ENCODE measurements at places on chromosomes 6 and 20.

- DNase-seq, result no peak
Measured at GRCh38 chr6:43454290-43454695, 1.1 kb downstream of the DLK2 start.

GRCh38 chr20:45462711-45463509 is 6.6 kb upstream of the WFDC2 start:
- DNase-seq, result no peak

GRCh38 chr20:33824852-33825251 is 13.7 kb downstream of the CHMP4B start:
- DNase-seq, result no peak

- peak; percentile 56 for DNase-seq
Measured at GRCh38 chr6:127120787-127121636, 2.5 kb downstream of the RSPO3 start.

GRCh38 chr6:38306931-38307330 is 332.8 kb downstream of the BTBD9 start:
- no peak for DNase-seq

- no peak for DNase-seq
Measured at GRCh38 chr20:63361519-63362435, 628 bp upstream of the CHRNA4 start.

- no peak for DNase-seq
Measured at GRCh38 chr20:24656391-24656790, 187.0 kb downstream of the SYNDIG1 start.

DNA sequence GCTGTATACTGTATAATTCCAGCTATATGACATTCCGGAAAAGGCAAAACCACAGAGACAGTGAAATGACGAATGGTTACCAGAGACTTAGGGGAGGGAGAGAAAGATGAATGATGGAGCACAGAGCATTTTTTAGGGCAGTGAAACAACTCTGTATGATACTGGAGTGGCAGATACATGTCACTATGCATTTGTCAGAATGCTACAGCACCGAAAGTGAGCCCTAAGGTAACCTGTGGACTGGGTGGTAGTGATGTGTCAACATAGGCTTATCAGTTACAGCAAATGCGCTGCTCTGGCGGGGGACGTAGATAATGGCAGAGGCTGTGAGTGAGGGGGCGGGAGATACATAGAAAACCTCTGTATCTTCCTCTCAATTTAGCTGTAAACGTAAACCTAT is 201.3 kb upstream of the SSTR4 start:
- no peak for DNase-seq

GRCh38 chr6:37812841-37813240 is 6.7 kb upstream of the ZFAND3 start:
- DNase-seq, result no peak

- DNase-seq, result no peak
Measured at GRCh38 chr6:84766118-84766798, 1.9 kb upstream of the TBX18 start.

- DNase-seq, result no peak
Measured at GRCh38 chr6:163728442-163729126, 314.1 kb downstream of the QKI start.

DNA sequence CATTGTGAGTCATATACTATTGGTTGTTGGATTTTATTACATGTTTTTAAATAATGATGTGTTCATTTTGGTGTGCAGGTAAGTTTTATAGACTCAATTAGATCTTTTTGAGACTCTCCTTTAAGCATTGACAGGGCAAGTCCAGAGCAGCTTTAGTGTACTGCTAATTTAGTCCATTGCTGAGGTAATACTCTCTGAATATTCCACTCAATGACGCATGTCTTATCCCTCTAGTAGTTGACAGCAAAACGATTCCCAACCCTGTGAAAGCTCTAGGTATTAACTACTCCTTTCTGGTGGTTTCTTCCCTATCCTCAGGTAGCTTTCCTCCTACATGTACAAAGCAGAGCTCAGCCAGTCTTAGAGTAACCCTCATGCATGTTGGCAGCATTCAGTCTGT is 373.5 kb upstream of the MAP3K7 start:
- no peak for DNase-seq

DNA sequence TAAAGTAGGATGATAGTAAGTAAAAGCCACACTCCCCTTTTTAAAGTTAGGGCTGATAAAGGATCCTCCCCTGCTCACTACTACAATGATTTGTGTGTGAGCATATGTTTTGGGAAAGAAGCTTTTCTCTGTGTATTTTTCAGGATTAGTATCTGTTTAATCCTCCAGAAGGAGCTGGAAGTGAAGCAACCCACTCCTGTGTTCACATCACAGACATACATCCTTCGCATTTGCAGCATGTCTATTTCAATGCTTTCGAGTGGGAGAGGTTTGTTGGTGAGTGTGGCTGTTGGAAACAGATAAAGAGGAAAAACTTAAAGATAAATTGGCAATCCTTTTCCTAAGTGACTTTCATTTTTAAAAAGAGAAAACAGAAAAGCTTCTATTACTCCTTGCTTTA is 31.6 kb upstream of the RGS17 start:
- no peak for DNase-seq

GRCh38 chr6:65461121-65461520 is 245.9 kb downstream of the EYS start:
- no peak for DNase-seq

DNA sequence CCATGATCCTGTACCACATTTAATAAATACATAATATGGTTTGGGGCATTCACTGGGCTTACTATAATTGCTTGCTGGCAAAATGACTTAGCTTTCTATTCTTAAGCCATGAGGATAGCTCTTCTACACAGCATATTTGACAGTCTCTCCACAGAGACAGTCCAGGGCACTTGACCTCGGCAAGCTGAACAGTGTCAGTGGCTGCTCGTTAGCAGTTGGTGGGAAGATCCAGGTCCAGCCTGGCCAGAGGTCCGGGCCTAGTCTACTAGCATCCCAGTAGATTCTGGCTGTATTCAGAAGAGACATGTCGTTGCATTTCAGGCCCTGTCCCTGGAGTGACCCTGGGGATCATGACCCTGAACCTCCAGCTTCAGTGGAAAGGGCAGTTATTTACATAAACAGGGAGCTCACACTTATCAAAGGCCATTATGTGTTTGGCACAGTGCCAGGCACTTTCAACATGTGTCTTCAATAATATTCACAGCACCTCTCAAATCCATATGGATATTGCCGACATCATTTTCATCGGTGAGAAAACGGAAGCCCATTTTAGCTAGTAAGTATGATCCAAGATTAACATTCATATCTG is 139.0 kb downstream of the IMPG1 start:
- no peak for DNase-seq

GRCh38 chr20:34925981-34926380 is 29.6 kb downstream of the GSS start:
- no peak for DNase-seq

DNA sequence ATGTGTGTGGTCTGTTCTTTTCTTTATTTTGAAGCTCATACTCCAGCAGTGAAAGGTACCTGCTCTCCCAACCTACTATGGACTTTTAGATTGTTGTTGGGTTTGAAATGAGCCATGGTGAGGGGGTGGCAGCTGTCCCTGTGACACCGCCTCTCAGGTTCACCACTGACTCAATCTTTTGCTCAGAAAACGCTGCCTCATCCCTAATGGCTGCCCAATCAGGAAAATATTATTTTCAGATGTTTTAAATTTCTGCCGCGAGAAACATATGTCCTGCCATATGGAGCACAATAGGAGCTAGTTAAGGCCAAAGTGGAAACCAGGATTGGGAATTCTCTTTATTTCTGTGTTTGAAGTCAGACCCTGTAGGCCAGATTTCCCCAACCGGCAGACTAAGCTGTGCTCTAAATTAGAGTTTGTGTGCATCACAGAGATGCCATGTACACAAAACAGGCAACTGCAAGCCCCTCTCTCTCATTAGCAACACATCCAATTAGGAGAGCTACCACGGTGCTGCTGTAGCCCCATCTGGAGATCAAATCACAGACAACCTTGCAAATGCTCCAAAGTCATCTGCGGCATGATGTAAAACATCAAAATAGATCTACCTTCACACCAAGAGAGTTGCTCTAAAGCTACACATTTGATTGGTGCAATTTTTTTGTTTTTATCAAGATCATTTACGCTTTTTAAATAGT is 144.1 kb upstream of the BACH2 start:
- DNase-seq, result no peak

GRCh38 chr6:46676604-46677313 is 10.9 kb upstream of the TDRD6 start:
- no peak for DNase-seq

Data from NCI-H2227 treated with DMSO at 0.1 percent for 48 hours (cell line).